Trophoblast cell (in vitro differentiated cells and primary cell): ENCODE measurements at places on chromosomes 16 and 17.

- no peak for DNase-seq
These were observed 17.5 kb downstream of the B9D1 start for GRCh38 chr17:19345067-19345460.

DNA sequence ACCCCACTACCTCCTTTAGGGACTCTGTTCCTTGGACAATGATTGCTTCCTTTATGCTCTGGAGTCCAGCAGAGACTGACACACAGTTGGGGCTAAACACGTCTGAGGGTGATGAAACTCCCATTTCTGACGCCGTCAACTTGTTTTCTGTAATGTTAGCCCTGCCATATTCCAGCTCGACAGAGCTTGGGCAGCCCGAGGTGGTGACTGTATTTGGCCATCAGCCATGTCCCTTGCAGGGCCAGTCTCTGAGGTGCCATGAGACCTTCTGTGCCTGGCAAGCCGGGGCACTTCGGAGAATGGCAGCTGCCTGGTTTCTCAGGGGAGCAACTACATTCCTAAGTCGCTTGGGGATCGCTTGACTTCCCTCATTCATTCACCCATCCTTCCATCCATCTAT lies 278.9 kb upstream of the TNRC6C start:
- DNase-seq = no peak

DNA sequence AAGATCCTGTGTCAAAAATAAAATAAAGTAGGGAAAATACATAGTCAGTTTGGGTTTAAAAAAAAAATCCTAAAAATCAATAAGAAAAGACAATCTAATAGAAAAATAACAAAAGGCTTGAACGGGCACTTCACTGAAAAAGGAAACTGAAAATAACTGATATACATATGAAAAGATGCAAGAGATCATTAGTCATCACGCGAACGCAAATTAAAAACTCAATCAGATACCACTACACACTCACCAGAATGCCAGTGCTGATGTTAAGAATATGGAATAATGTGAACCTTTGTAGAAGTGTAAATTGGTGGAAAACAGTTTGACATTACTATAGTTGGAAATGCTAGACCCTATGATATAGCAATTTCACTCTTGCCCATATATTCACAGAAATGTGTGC lies 14.6 kb downstream of the GNGT2 start:
- no peak for DNase-seq

DNA sequence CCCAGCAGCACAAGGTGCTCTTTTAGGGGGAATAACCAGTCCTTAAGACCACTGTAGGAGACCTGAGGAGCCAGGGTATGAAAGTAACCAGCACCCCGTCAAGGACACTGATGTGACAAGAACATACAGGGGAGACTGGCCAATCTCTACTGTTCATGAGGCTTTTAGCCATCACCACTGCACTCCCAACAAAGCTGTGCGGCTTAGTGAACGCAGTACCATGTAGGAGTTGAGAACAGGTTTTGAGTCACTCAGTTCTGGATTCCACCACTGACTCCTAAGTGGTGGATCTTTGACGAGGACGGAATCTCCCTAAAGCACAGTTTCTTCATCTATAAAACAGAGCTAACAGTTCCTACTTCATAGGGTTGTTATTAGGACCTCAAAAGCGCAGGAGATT lies 26.8 kb downstream of the COG4 start:
- DNase-seq = no peak

- peak; percentile 19 for DNase-seq
These were observed 1.0 kb downstream of the CPPED1 start for GRCh38 chr16:12802661-12803060.

DNA sequence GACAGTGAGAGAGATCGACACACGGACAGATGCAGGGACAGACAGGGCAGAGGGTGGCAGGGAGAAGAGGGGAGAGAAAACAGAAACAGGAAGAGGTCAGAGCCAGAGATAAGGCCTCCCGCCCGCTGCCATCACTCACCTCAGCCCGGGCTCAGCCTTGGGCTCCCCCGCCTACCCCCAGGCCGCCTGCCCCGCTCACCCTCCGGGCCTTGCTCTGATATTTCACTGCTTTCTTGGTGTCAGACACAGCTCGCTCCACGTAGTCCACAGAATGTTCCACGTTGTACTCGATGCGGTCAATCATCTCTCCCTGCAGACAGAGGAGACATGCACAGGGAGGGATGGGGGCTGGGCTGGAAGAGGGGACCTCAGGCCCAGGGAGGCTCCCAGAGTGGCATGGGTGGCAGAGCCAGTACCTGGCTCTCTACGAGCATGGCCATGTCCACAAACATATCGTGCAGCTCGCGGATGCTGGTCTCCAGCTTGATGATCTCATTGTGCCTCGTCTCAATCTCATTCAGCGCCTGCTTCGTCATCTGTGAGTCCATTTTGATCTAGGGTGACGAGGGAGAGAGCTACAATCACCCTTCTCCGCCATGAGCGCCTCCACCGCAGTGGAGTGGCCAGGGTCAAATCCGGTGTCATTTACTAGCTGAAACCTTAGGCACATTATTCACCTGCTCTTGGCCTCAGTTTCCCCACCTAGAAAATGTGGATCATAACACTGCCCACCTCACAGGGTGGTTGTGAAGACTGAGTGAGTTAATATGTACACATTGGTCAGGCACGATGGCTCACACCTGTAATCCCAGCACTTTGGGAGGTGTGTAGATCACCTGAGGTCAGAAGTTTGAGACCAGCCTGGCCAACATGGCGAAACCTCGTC lies 8.2 kb downstream of the HSD3B7 start:
- no peak for DNase-seq

DNA sequence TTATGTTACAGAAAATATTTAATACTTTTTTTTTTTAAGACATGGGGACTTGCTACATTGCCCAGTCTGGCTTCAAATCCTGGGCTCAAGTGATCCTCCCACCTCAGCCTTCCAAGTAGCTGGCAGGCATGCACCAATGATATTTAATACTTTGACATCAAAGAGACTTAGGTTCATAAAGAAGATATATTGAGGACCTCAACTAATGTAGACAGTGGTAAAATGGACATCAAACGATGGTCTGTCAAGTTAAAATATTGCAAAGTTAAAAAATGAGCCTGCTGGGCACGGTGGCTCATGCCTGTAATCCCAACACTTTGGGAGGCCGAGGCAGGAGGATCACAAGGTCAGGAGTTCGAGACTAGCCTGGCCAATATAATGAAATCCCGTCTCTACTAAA lies 8.7 kb downstream of the TEFM start:
- no peak for DNase-seq

GRCh38 chr17:6278376-6278775 lies 156.5 kb downstream of the AIPL1 start:
- DNase-seq = no peak

DNA sequence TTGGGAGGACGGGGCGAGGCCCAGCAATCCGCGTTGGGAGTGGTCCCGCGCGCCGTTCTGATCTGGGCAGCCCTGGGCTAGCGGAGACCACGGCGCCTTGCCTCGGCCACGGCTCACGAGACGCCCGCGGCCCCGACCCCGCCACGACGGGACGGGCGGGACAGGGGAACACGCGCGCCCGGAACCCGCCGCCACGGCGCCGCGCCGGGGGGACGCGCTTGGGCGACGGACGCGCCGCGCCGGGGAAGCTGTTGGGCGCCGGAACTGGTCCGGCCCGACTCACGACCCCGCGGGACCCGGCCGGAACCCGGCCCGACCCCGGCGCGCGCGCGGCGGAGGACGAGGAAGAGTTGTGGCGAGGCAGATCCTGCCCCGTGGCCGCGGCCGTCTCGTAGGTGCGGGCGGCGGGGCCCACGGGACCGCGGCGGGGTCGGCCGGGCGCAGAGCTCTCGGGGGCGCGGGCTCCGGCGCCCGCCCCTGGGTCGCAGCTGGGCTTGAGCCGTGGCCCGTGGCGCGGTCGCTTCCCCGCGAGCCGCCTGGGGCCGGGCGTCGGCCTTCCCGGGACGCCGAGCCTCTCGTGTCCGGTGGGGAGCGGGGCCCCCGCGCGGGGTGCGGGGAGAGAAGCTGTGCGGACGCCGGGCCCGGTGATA lies at the start of gene ACSF3:
Gene ACSF3, plus strand, starts transcription at position 251 of the 650 bp plus-strand sequence. CDS start 6,830 bp downstream, outside the sequence.
- no peak for DNase-seq

DNA sequence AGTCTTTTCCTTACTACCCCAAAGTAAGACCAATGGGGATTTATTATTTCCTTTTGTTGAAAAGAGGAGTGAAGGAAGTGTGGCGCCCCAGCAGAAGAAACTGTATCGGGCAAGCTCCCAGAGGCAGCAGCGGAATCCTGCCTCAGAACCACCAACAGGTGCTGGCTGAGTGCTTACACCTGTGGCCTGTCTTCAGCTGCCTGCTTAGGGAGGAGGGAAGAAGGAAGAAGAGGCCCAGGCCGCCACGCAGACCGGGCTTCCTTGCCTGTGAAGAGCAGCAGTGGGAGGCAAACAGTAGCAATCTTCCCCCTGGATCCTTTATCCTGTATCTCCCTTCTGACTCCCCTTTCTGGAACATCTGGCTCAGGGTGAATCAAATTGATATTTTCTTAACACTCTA lies 134.7 kb downstream of the AATF start:
- no peak for DNase-seq

GRCh38 chr17:34300652-34301370 lies 15.3 kb downstream of the CCL11 start:
- DNase-seq = peak; percentile 49

- DNase-seq = no peak
These were observed 210.4 kb upstream of the ELAC2 start for GRCh38 chr17:13228225-13228624.

DNA sequence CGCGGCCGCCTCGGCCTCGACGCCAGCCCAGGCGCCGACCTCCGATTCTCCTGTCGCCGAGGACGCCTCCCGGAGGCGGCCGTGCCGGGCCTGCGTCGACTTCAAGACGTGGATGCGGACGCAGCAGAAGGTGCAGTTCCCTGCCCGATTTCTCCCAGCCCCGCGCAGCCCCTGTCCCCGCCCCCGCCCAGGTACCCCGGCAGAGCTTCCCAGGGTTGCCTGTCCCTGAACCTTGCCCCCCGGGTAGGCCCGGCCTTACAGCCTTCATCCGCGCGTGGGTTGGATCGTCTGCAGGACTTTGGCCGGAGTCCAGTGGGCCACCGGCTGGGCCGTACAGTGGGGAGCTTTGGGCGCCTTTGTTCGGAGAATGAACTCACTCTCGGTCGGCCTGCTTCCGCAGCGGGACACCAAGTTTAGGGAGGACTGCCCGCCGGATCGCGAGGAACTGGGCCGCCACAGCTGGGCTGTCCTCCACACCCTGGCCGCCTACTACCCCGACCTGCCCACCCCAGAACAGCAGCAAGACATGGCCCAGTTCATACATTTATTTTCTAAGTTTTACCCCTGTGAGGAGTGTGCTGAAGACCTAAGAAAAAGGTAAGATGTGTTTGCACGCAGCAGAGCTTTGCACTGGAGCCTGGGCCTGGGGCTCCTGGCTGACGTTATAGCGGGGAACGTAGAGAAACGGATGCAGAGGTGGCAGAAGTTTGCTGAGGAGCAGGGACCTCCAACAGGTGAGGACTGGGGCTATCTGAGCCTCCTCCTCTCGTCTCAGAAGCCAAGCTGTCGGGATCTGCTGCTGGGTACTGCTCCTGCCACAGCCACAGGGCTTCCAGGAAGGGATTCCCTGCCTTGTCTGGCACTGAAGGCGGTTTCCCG lies 593 bp downstream of the GFER start:
- DNase-seq = no peak

GRCh38 chr17:64386412-64387144 lies 4.1 kb downstream of the PECAM1 start:
- DNase-seq = no peak

DNA sequence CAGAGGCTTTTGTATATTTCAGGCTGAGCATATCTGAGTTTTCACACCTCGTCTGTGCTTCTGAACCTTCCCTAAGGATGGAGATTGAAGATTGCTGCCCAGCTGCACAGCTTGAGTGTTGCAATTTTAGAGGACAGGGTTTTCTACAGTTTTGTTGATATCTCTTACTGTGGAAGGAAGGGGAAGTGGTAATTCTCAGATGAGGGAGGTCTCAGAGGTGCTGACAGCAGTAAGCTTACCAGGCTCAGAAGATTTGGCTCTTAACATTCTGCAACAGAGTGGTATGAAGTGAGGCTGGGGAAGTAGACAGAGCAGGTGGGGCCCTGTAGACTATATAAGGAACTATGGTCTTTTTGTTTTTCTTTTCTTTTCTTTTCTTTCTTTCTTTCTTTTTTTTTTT lies 45.8 kb upstream of the ARHGAP17 start:
- DNase-seq = no peak

GRCh38 chr17:56009795-56010651 lies 143.3 kb upstream of the ANKFN1 start:
- peak; percentile 13 for DNase-seq

DNA sequence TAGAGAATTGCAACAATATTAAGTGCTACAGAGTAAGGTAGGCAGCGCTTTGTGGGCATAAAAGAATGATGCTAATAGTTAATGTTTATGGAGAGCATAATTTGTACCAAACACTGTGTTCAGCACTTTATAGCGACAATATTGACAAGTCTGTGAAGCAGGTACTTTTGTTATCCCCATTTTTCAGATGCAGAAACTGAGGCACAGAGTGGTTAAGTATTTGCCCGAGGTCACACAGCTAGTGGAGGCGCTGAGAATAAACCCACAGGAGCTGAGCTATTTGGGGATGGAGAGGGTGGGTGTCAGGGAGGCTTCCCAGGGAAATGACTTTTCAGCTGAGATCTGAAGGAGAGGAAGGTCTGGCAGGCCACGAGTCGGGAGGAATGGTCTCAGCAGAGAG lies 39.4 kb downstream of the TMEM186 start:
- no peak for DNase-seq

- DNase-seq = no peak
These were observed 7.9 kb upstream of the BAHCC1 start for GRCh38 chr17:81387100-81388090.

DNA sequence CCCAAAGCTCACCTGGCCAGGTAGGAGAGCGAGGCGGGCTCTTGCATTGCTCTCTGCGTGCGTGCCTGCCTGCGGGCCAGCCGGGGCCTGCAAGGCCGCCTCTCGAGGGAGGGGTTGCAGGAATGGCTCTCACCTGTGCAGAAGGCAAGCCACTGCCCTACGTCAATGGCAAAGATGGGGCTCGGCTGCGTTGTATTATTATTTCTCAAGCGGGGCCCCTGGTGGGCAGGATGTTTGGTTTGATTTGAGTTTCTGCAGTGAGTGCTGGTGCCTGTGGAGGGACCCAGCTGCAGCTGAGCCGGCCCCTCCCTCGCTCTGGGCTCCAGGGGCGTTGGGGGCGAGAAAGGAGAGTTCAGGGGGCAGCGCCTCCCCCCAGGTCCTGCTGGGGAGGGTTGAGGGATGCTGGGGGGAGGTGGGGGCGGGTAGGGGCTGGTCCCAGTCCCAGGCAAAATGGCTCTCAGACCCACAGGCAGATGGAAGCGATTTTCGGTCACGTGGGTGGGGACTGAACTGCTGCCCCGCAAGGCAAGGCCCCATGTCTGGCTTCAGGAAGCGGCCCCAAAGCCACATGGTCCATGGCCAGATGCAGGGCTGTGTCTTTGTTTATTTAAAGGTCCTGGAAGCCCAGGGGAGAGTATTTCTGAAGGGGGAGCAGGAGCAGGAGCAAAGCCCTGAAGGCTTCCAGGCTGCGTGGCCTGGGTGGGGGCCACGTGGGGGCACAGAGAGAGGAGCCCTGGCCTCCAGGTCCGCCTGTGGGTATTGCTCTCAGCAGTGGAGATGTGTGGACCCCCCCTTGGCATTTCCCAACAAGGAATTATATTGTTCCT lies 338.8 kb downstream of the SEC14L1 start:
- no peak for DNase-seq

GRCh38 chr16:5035909-5036227 lies 2.1 kb upstream of the NAGPA start:
- no peak for DNase-seq
